ENCODE measurements at places on chromosomes 2 and 18. TPM values are rescaled to one million over a fixed set of nuclear protein-coding genes. Genes with fewer than 3 reads are reported as not detected.

- DNase-seq: no peak
Observed at GRCh38 chr2:217954469-217954868, 48.3 kb downstream of the TNS1 start.

Gene CARF
- polyA plus RNA-seq: 5.1 TPM

GRCh38 chr2:180739070-180739469, 241.3 kb upstream of the UBE2E3 start:
- DNase-seq: no peak

DNA sequence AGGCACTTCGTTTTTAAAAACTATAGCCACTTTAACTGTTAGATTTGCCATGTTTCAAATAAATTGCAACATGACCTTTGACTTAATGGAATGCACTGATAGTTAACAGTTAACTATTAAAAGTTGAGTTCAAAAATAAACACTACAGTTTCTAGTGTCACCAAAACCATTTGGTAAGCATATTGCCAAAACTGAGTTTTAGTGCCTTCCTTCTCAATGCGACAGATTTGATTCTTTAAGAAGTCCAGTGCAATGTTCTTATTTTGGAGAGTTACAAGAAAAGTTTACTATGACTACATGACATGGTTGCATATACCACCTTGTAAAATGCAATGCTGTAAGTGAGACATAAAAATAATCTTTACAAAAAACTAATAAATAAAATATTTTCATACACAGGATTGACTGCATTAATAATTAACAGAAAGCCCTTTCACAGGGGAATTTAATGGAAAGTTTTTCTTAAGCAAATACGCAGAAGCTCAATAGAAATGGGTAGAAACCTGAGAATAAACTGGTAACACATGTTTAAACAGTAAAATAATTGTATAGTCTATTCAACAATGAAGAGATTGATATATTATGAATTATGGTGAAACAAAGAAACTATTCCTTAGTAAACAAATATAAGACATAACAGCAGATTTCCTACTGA, 53.8 kb downstream of the GRB14 start:
- no peak for DNase-seq

- DNase-seq: no peak
Observed at GRCh38 chr2:149430743-149431736, 100.7 kb downstream of the LYPD6 start.

Measured in hepatocyte (in vitro differentiated cells).